Hypothalamus (tissue), 51 donors: ENCODE measurements at places on chromosomes 5 and 9.

- no peak for DNase-seq
Observed at GRCh38 chr5:67149951-67150523, 46.6 kb downstream of the CD180 start.

DNA sequence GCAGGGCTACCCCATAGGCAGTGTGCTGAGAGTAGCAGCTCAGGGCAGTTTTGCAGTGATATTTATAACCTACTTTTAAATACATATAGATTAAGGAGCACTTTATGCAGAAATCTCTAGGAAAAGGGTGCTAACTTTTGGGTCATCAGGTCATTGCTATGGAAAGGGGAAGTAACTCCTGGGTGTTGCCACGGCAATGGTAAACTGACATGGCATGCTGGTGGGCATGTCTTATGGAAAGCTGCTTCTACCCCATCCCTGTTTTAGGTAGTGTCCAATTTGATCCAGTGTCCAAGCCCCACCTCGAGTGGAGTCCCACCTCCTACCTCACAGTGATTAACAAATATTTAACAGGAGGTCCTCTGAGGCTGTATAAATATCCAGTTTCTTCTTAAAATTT, 56.8 kb upstream of the XPA start:
- DNase-seq: no peak

GRCh38 chr9:121227862-121228261, 26.2 kb upstream of the RAB14 start:
- no peak for DNase-seq

DNA sequence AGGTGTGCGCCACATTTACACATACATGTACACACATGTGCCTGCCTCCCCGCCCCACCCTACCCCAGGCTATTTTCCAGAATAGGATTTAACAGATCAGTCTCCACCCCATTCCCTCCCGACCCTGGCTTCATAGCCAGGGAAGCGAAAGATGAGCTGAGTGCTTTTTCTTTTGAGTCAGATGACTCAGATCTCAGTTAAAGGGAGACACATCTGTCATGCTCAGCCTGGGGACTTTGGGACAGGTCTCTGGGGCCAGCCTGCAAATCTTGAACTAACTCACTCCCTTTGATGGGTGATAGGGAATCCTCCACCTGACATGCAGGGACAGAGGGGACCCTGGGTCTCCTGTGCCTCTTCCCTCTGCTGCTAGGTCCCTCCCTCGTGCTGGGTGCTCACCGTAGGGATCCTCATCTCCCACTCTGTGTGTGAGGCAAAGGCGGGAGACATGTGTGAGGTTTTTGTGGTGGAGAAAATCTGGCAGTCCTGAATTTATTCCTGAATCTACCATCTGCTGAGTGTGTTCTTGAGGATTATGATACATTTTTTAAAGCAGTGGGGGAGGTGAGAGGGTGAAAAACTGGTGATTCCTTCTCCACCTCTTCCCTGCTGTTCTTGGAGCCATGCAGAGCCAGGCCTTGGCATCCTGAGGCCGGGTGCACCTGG, 37.7 kb downstream of the NEUROG1 start:
- no peak for DNase-seq

GRCh38 chr5:3127423-3127911, 376.0 kb upstream of the IRX2 start:
- DNase-seq: no peak

DNA sequence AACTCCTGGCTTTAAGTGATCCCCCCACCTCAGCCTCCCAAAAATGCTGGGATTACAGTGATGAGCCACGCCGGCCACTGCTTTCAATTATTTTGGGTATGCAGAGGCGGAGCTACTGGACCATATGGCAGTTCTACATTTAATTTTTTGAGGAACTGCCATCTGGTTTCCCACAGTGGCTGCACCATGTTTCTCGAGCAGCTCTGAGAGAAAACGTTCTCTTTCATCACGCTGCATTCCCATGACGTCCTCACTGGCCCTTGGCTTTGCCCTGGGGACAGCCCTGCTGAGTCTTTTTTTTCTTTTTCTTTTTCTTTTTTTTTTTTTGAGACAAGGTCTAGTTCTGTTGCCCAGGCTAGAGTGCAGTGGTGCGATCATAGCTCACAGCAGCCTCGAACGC, 35.5 kb upstream of the GRHPR start:
- no peak for DNase-seq

DNA sequence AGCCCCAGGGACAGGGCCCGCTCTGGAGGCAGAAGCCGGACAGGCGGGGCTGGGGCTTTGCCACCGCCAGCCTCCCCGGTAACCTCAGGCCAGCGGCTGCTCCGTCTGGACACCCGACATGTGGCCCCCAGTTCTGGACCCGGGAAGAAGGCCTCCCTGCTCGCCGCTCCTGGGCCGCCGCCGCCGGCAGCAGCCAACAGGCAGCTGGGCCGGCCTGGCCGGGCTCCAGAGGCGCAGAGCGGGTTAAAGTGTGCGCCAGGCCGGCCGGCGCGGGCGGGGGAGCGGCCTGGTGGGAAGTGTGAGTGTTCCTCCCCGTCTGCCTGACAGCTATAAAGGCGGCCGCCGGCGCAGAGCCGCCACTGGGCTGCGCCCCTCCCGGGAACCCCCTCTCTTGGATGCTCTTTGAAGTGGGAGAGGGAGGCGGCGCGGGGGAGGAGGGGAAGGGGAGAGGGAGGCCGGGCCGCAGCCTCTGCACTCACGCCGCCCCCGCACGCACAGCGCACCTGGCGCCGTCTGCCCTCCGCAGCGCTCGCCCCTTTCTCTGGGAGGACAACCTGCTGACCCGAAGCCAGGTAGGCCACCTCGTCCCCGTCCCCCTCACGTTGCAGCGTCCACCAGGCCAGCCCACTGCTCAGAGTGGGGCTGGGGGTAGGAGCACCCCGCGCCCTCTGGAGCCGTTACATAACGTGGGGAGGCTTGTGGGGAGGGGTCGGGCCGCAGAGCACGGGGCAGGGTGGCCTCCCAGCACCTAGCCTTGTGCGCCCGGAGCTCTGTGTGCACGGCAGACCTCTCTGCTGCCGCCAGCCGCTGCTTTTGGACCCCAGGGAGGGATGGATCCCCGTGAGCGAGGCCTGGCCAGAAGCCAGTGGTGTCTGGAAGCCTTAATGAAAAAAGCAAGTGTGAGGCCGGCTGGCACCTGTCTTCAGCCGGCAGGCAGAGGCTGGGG, at the start of gene ADAMTSL2:
TSS of gene ADAMTSL2 (plus strand) at position 359 of the 946 bp plus-strand sequence. CDS start 2,009 bp downstream, outside the sequence.
- DNase-seq: peak; percentile 46

- no peak for DNase-seq
Observed at GRCh38 chr9:70688704-70689103, 274.2 kb upstream of the KLF9 start.

DNA sequence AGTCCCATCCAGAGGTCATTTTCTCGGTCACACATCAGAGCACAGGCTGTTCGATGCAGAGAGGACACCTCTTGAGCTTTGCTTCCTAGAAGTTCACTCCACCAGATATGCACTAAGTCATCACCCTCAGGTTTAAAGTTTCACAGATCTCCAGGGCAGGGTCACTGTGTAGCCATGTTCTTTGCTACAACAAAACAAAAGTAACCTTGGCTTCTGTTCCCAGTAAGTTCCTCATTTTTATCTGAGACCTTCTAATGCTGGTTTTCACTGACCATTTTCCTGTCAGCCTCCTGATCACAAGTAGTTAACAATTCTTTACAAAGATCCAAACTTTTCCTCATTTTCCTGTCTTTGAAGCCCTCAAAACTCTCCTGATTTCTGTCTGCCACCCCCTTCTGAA, 97.5 kb upstream of the CTSV start:
- DNase-seq: no peak

GRCh38 chr5:39092581-39093351, 18.6 kb upstream of the RICTOR start:
- DNase-seq: no peak

DNA sequence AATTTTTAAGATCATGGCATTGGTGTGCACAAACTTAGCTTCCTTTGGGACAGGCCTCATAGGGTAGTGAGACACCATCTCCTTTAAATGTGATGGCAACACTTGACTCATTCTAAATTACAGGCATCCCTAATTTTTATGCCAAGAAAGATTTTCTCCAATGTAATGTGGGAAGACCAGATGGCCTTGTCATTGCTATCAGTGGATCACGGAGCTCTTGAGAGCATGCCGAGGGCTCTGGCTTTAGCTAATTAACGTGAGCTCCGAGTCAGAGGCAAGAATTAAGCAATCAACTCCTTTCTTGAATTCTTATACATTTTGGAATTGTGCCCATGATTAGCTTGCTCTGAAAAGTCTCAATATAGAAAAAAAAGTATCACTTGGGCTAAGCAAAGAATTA, 215.8 kb downstream of the LRRC70 start:
- no peak for DNase-seq

- DNase-seq: no peak
Observed at GRCh38 chr9:102209176-102209575, 470.7 kb upstream of the GRIN3A start.

DNA sequence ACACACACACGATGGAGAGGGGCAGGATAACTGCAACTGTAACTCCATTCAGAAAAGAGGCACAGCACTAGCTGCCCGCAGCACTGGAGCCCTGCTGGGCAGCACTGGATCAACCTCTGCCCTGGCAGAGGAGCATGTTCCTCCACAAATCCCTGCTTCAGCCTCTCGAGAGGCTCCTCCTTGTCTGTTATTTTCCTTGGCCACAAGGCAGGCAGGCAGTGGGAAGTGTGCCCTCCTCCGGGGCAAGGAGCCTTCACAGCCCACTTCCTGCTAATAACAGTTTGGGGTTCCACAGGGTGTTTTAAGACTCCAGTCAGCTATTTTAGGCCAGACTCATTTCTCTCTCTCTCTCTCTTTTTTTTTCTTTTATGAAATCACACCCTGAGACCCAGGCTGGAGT, 11.8 kb downstream of the FXN start:
- DNase-seq: no peak

GRCh38 chr5:158390577-158390976, 531.6 kb upstream of the CLINT1 start:
- DNase-seq: no peak

DNA sequence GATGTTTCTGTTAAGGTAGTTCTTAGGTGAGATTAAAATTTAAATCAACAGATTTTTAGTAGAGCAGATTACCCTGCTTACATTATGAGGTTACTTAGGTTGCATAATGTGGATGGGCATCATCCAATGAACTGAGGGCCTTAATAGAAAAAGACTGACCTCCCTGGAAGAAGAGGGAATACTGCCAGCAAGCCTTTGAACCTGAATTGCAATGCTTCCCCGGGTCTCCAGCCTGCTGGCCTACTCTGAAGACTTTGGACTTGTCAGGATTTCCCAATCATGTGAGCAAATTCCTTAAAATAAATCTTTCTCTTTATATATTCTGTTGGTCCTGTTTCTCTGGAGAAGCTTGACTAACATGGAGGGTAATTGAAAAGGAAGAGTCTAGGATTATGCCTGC, 542.1 kb upstream of the ARRDC3 start:
- no peak for DNase-seq

DNA sequence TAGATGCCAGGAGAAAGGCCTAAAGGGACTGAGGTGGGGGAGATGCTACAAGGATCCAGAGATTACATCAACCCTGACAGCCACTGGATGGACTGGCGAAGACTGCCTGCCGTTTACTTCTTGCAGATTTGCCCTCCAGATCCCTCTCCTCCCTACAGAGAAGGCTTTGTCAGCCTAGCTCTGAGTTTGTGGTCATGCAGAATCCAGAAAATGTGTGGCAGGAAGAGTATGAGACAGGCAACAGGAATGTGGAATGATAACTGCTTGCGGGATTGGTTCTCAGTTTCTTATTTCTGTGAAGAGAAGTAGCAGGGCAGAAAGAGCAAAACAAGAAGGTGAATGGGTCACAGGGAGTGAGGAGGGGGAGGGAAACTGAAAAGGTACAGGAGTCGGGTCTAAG, 129.6 kb downstream of the TLE1 start:
- DNase-seq: no peak
